Activated CD4-positive, alpha-beta T cell treated with anti-CD3 and anti-CD28 coated beads, Interleukin-2, amount 50 U/mL, for 24 hours (primary cell): ENCODE measurements at places on chromosomes 4 and X.

DNA sequence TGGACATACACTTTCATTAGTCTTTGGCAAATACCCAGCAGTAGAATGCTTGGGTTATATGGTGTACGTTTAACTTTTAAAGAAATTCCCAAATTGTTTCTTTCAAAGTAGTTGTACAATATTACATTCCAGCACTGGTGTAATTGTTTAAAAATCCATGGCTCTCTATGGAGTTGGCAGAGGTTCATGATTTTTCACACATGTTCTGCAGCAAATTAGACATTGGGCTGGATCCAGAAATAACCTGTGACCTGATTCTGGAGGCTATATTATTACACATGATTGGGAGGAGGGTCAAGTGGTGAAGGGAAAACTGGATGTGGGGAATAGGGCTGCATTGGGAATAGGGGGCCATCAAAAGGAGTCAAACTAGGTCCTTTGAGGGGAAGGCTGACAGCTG is 41.9 kb downstream of the MAMLD1 start:
- DNase-seq, result no peak

DNA sequence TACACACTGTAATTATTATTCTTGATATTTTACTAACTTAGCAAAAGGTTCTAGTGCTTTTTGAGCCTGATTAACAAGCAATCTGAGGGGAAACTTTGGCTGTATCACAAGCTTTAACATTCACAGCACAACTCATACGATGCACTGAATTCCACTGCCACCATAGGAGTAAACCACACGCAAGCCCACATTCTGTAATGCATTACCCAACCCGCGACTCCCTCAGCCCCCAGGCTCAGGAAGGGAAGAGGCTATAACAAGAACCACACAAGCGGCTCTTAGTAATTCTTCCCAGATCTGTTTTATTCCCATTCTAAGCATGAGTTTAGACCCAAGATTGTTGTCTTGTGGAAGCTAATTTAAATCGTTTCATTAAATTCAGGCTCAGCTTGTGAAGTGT is 138.5 kb upstream of the TBL1X start:
- no peak for DNase-seq

GRCh38 chr4:125358453-125358852 is 43.7 kb downstream of the FAT4 start:
- DNase-seq, result no peak

- DNase-seq, result no peak
These were observed 29.2 kb downstream of the P2RY8 start for GRCh38 chrX:1507511-1508463.

GRCh38 chr4:46441136-46441859 is 51.4 kb upstream of the GABRA2 start:
- no peak for DNase-seq

DNA sequence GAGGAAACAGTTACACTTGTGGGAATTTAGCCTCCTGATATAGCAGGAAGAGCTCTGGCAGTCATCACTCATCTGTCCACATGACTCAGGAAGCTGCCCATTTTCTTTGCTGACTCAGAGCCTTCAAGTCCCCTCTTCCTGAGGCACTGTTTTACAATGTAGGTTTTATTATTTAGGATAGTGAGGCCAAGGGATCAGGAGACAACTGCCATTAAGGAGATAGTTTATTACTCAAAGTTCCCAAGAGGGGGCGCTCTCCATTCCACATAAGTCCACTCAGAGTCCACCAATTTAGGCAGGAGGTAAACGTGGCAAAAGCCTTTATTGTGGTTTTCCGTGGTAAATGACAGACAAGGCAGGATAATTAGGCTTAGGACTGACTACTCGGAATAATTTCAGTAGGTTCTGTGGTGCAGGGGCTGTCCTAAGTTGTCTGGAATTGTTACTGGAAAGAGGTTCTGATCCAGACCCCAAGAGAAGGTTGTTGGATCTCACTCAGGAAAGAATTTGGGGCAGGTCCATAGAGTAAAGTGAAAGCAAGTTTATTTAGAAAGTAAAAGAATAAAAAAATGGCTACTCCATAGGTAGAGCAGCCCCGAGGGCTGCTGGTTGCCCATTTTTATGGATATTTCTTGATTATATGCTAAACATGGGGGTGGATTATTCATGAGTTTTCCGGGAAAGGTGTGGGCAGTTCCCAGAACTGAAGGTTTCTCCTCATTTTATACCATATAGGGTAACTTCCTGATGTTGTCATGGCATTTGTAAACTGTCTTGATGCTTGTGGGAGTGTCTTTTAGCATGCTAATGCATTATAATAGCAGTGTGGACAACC is 96.0 kb upstream of the RAB40AL start:
- DNase-seq, result no peak

- no peak for DNase-seq
These were observed 19.2 kb downstream of the MEPE start for GRCh38 chr4:87851953-87852352.

- DNase-seq, result no peak
These were observed 43.3 kb upstream of the STAG2 start for GRCh38 chrX:123918106-123918721.

DNA sequence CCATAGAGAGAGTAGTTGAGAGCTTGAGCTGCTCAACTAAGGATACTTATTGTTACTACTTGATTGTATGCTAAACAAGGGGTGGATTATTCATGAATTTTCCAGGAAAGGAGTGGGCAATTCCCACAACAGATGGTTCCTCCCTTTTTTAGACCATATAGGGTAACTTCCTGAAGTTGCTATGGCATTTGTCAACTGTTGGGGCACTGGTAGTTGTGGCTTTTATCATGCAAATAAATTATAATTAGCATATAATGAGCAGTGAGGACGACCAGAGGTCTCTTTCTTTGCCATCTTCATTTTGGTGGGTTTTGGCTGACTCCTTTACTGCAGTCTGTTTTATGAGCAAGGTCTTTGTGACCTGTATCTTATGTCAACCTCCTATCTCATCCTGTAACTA is 1403.5 kb upstream of the PABPC4L start:
- no peak for DNase-seq

- DNase-seq, result no peak
These were observed 117.7 kb upstream of the PNPLA4 start for GRCh38 chrX:8044947-8045346.

DNA sequence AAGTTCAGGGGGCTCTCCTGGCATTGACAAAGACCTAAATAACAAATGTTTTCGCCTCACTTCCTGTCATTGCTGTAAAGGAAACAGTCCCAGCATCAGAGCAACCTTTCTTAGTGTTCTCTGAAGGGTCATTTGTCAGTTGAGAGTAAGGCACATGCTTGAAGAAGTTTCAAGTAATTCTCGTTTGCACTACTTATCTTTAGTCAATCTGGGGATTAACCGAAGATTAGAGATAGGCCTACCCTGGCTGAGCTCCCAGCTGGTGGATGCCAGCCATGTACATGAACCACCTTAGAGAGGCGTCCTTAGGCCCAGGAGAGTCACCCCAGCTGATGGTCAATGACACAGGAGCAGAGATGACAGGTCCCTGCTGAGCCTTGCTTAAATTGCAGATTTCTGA is 189.9 kb upstream of the PGRMC2 start:
- no peak for DNase-seq

GRCh38 chr4:22531311-22532019 is 15.6 kb upstream of the ADGRA3 start:
- DNase-seq, result no peak

GRCh38 chr4:15893962-15894361 is 44.6 kb downstream of the FGFBP1 start:
- DNase-seq, result no peak

DNA sequence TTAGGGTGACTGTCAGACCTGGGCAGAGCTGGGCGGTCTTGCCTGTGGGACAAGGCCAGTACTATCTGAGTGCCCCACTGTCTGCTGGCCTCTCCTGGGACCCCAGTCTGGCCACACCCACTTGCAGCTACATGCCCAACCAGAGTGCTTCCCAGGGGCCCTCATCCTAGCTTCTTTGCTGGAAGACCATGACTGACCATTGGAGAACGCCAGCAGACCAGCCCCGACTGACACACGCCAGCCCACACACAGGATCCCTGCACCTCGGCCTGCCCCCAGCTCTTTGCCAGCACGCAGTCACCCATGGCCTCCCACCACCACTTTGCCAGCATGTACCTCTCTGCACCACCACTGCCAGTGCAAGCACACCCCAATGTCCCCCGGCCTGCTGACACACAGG is 585.7 kb downstream of the ZNF674 start:
- DNase-seq, result no peak

DNA sequence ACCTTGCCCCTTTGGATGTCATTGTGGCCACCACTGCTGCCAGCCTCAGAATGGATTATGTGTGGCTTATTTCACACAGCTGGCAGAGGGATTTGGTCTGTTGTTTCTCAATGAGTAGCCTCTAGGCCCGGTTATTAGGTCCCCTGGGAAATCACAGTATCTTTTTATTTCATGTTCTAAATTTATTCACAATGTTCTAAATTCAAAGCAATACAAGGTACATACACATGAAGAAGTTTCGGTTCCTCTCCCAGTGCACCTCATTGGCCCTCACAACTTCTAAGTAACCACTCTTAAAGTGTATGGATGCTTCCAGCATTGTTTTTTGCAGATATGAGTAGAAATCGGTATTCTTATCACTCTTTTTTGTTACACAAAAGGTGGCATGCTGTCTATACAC is 262.7 kb downstream of the RCHY1 start:
- no peak for DNase-seq

- DNase-seq, result no peak
These were observed at the start of gene GLRA3 for GRCh38 chr4:174828845-174829701. Gene GLRA3 (minus strand): TSS chr4:174829247. CDS start chr4:174828811, 436 bp downstream.

DNA sequence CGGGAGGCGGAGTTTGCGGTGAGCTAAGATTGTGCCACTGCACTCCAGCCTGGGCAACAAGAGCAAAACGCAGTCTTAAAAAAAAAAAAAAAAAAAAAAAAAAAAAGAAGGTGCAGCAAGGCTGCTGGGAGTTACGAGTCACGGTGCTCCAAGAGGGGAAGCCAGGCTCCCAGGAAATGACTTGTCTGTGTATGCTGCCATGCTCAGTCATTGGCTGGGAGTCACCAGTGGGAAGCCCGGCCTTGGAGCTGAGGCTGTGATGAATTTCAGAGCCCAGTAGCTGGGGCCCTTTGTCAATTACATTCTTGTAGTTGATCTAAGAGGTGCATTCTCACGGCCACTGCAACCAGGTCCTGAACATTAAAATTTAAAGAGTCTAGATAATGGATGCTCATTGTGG is 1105.1 kb upstream of the TENM3 start:
- no peak for DNase-seq

GRCh38 chr4:115145393-115146160 is 32.2 kb upstream of the NDST4 start:
- DNase-seq, result no peak

DNA sequence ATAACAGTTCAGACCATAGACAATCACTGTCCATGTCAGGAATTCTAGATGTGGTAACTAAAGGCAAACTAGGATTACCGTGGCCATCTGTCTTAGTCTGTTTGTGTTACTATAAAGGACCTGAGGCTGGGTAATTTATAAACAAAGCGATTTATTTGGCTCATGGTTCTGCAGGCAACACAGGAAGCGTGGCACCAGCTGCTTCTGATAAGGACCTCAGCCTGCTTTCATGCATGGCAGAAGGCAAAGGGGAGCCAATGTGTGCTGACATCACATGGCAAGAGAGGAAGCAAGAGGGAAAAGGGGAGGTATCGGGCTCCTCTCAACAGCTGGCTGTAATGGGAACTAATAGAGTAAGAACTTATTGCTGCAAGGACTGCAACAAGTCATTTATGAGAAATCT is 376.7 kb downstream of the GPM6A start:
- no peak for DNase-seq

- DNase-seq, result no peak
These were observed 244.2 kb upstream of the GK2 start for GRCh38 chr4:79652232-79652631.

- DNase-seq, result no peak
These were observed 355.8 kb downstream of the KLHL4 start for GRCh38 chrX:87873347-87873941.

DNA sequence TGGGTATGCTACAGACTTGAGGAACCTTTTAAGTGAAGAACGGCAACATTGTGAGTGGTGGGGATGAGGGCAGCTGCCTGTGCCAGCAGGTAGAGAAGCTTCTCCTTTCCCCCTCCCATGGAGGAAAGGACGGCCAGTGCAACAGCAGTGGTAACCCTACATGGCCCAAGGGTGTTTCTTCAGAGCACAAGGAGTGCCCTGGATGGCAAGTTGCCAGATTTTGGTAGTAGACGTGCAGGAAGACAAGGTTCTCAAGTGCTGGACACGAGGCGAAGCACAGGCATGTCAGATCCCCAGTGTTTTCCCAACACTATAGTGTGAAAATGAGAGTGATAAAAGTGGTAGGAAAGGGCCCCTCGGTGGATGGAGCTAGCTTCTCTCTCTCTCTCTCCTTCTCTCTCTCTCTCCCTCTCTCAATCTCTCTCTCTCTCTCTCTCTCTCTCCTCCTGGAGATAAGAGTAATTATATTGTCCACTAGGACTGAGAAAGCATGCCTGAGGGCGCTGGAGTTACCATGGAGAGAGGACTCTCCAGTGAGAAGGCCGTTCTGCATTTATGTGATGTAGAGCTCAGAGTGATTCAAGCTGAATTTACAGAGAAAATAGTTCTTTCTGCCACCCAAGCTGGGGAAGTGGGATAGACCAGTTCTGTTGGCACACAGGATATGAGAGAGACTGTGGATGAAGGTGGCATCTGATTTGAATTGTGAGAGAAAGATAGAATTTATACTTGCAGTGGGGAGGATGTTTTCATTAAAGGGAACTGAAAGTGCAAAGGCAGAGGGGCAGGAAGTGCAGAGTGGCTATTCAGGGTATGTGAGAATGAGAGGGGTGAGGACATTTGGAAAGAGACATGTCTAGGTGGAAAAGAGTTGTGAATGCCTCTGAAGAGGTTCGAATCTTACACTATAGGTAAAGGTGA is 25.7 kb upstream of the TRPC3 start:
- no peak for DNase-seq

GRCh38 chr4:94354474-94354896 is 11.8 kb upstream of the HPGDS start:
- DNase-seq, result no peak
